ENCODE measurements at places on chromosomes 4 and X. TPM values are rescaled to one million over a fixed set of nuclear protein-coding genes. Genes with fewer than 3 reads are reported as not detected.

- DNase-seq: no peak
Observed at GRCh38 chr4:36310793-36311192, 29.4 kb downstream of the DTHD1 start.

ANXA3 gene
- 14.0 TPM for total RNA-seq

DNA sequence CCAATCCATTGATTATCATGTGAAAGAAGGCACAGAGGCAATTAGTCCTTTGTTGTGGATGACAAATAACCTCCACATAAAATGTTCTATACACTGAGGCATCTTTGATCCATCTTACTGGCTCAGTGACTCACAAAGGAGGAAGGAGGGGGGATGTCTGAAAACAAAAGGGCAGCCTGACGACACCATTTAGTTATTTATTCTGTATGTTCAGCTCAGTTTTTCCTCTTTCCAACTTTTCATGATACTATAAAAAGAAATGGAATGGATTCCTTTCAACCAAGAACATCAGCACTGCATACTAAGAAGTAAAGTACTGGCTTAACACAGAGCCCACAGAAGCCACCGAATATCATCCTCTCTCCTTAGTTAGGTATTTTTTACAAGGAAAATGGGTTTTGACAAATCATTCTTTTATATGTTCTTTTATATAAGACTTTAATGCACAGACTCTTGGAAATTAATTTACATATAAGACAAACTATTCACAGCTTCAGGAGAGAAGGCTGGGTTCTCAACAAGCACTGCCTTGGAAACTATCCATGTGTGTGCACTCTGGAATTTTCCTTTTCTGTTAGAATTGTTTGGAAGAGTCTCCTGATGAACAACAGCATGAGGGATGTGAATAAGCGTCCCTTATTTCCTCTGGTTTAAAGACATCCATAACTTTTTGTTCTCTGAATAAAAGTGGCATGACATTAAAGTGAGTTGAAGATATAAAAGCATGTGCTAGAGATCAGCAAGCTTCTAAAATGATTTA, 135.6 kb downstream of the TSPAN5 start:
- DNase-seq: no peak

VSIG4 gene
- total RNA-seq: 12.0 TPM

MTNR1A gene
- not detected for total RNA-seq

DNA sequence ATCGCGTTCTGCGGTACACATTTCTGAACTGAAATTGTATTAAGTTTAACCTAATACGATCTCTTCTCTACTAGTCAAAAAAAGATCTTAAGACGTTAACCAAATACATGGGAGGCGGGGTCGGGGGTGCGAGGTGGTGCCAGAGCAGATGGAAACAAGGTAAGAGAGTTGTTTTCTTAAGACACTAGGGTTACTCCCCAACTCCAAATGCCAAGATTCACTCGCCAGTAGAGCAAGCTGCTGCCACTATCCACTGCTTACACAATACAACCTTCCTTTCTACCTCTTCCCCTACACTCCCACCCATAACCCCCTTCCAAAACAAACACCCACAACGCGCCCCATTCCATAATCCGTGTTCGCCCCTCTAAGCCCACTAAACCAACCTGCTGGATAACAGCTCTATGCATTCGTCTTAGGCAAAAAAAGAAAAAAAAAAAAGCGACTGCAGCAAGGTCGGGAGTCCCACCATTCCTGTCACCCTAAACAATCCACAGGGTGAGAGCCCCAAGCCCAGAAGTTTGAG, 1.3 kb downstream of the LCORL start:
- no peak for DNase-seq

GRCh38 chrX:148381603-148382002, 118.8 kb upstream of the AFF2 start:
- DNase-seq: no peak

DNA sequence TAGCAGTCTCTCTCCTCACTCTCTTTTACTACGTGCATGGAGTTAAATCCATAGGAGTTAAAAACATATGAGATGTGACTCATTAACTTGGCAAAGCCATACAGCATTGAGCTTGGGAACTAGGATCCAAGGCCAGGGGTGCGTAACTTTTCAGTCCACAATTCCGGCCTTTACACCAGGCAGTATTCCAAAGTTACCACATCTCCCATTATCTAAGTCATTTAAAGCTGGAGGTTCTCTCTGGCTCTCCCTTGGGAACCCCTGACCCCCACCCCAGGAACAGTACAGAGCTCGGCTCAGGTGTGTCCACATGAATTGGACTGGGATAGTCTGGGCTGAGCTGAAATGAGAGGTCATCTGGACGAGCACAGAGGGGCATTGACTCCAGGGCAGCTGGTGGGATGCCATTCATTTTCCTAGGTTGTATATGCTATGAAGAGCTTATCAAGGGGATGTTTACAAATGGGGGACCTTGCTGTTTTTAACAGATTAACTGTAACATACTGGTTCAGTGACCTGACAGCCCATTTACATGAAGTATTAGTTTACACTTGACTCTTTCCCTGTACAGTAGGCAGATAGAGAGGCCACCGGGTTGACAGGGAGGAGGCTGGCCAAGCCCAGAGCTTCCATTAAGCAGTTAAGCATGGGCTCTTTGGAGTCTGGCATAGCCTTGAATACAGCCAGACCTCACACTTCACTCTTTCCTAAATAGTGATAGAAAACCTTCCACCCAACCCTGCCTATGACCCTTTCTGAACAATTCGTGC, 128.8 kb downstream of the RAB28 start:
- DNase-seq: no peak

ATP5ME gene
- total RNA-seq: 470 TPM

DNA sequence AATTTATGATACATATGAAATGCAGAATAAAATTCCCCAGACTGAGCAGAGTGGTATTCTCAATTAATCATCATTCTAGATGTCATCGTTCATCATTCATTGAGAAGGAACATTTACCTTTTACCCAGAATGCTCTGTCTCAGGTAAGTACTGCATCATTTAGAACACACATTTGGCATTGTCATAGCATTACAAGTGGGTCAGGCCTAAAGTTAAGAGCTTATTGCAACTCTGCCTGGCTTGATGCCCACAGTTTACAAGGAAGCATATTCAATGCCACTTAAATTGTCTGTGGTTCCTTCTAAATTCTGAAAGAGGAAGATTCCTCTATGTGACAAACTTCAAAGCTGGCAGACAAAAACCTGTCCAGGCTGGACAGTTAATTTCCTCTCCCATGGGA, 87.3 kb downstream of the CAMK2D start:
- no peak for DNase-seq

CLGN gene
- 0.67 TPM for total RNA-seq

- DNase-seq: no peak
Observed at GRCh38 chrX:31713120-31713519, 641.3 kb upstream of the FTHL17 start.

RHOH gene
- 0.30 TPM for total RNA-seq

DNA sequence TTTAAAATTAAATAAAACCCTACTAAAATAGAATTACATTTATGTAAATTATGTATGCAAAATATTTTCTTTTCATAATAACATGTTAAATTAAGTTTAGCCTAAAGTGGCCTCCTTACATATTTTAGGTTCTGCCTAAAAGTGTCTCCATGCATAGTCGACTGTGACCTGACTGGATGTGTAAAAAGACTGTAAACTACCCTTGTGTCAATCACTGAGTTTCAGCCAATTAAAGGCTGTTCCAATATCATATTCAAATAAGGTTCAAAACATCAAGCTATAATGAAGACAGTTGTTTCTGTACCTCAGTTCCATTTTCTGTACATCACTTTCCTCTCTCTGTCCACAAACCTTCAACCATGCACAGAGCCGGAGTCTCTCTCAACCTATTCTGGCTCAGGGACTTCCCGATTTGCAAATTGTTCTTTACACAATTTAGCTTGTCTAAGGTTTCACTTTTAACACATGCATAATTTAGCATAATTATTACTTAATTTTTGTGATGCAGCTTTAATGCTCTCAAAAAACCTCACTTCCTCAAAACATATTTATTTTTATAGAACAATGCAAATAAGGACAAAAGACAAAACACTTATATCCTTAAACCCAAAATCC, 60.1 kb downstream of the SH3RF1 start:
- DNase-seq: no peak

DNA sequence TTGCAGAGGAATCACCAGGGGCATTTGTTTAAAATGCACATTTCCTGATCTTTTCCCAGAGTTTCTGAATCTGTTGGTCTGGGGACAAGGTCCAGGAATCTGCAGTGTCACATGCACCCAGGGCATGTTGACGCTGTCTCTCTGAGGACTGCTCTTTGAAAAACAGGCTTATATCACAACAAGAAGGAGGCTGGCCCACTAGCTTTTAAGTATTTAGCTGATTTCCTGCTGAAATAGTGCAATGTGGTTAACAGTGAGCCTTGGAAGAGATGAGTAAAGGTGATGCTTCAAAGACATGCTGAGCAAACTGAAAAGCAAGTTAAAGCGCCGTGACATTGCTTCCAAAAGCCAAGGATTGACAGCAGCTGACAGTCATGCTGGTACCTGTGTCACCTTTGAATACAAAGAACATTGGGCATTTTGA, 18.6 kb upstream of the SEPSECS start:
- no peak for DNase-seq

SYN1 gene
- 3.3 TPM for total RNA-seq

TMSB4X gene
- total RNA-seq: 731 TPM

DNA sequence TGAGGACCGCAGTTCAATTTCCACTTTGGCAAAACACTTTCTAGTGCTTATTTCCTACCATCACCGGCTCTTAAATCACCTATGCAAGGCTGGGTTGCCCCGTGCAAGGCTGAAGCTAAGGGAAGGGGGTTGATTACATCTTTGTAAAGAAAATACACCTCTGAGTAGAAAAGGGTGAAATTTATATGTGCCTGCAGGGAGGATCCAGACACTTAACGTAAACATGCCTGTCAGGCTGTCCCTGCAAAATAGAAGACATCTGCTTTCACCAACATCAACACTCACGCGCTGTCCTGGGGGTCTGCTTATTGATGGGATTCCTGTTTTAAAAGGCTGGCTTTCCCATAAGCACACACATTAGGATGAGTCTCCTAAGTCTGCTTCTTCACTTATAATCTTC, 92.0 kb downstream of the PRKX start:
- DNase-seq: no peak

- no peak for DNase-seq
Observed at GRCh38 chrX:110985470-110985869, 110.5 kb upstream of the PAK3 start.

- no peak for DNase-seq
Observed at GRCh38 chrX:129593137-129593536, 53.1 kb downstream of the OCRL start.

- DNase-seq: no peak
Observed at GRCh38 chrX:6517376-6517775, 17.5 kb downstream of the VCX3A start.

OPRPN gene
- total RNA-seq: not detected

BANK1 gene
- total RNA-seq: 0.34 TPM

PLAC8 gene
- 0.95 TPM for total RNA-seq

DNA sequence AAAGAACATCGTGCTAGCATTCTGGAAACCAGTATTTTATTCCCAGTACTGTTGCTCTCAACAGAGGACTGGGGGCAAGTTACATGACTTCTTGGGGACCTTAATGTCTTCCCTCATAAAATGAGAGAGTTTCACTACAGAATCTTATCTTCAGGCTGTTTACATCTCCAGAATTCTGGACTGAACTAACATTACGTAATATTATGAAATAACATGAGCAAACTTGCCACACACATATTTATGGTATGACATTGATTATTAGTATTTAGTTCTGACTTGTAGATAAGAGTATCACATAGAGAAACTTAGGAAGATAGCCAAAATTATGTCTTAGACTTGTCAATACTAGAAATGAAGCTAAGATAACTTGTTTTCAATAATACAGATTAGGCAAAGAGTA, 68.0 kb downstream of the NFKB1 start:
- no peak for DNase-seq

FMR1NB gene
- not detected for total RNA-seq

DNA sequence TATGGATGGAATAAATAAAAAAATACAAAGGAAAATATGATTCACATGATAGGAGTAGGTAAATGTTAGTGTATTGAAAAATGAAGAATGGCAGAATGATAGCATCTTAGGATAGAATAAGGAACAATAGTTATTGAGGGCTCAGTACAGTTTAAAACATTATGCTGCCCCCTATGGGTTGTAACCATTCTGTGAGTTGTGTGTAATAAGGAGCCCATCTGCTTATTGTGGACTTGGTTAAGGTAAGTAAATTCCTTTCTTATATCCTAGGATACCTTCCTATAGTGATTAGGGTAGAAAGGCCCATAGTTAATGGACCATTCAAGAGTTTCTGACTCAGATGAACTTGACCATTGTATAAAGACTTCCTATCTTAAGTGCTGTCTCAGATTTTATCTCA, 195.8 kb downstream of the PDHA2 start:
- DNase-seq: no peak

PHOX2B gene
- not detected for total RNA-seq

ASMT gene
- total RNA-seq: 0.99 TPM

MAGEA4 gene
- total RNA-seq: not detected

DNA sequence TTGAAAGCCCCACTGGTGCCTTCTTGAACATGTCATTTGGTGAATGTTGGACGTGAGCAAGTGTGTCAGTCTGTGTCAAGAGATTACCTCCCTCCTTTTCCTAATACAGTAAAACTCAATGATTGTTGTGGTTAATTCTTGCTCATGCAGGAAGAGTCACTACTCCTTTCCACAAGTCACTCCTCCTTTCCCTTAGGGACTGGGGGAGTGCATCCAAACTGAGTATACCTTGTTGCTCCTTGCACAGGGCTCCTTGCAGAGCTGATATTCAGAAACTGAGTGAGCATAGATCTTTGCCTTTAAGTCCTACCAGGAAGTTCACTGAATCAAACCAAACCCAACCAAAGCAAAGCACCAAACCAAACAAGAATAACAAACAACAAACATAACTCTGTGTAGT, 63.9 kb downstream of the GPR50 start:
- no peak for DNase-seq

- no peak for DNase-seq
Observed at GRCh38 chrX:123357941-123358340, 173.9 kb downstream of the GRIA3 start.

GRCh38 chr4:30717208-30718020, 2.8 kb upstream of the PCDH7 start:
- peak; percentile 18 for DNase-seq

SUV39H1 gene
- total RNA-seq: 3.2 TPM

- DNase-seq: peak; percentile 72
Observed at GRCh38 chr4:1002131-1002630, 9.0 kb upstream of the SLC26A1 start.

GRCh38 chrX:149521438-149521837, 16.3 kb upstream of the IDS start:
- no peak for DNase-seq

CYSLTR1 gene
- 0.86 TPM for total RNA-seq

DNA sequence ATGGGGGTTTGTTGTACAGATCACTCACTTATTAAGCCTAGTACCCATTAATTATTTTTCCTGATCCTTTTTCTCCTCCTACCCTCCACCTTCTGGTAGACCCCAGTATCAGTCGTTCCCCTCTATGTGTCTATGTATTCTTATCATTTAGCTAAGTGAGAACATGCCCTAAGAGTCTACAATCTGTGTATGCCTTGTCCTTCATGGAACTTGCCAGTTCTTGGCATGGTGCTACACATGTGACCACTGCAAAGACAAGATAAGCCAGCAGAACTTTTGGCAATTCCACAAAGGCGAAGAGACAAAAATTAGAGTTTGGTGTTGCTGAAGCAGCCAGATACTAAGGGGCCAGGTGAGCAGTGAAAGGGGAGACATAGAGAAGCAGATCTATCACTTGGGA, 101.3 kb downstream of the CORIN start:
- DNase-seq: no peak

CYLC1 gene
- not detected for total RNA-seq

Measured in psoas muscle (tissue), 8 donors.